ENCODE measurements at places on chromosomes 4 and X. TPM values are rescaled to one million over a fixed set of nuclear protein-coding genes. Genes with fewer than 3 reads are reported as not detected.

The GRIA2 gene
- not detected for total RNA-seq

The CDKL5 gene
- total RNA-seq: 2.9 TPM

GRCh38 chrX:132165651-132166050, 37.8 kb upstream of the FRMD7 start:
- no peaks in the 10 kb centered on the region for H3K36me3 ChIP-seq
- H3K27ac ChIP-seq: no peak overlapping the region
- no peaks in the 10 kb centered on the region for H3K4me1 ChIP-seq
- no peak overlapping the region for H3K4me3 ChIP-seq
- no peaks in the 10 kb centered on the region for H3K27me3 ChIP-seq
- DNase-seq: no peak

GRCh38 chr4:87144356-87144755, 76.1 kb downstream of the KLHL8 start:
- no peaks in the 10 kb centered on the region for H3K27me3 ChIP-seq
- no peaks in the 10 kb centered on the region for H3K4me1 ChIP-seq
- H3K4me3 ChIP-seq: no peak overlapping the region
- DNase-seq: no peak
- H3K36me3 ChIP-seq: peaks cover 8% of the 10 kb centered on the region

The GJB1 gene
- total RNA-seq: not detected

The TRIM61 gene
- 0.25 TPM for total RNA-seq

The SGMS2 gene
- not detected for total RNA-seq

- H3K4me3 ChIP-seq: no peak overlapping the region
- H3K27me3 ChIP-seq: no peaks in the 10 kb centered on the region
- no peak for DNase-seq
- H3K27ac ChIP-seq: no peak overlapping the region
These were observed 71.0 kb downstream of the FAM53A start for GRCh38 chr4:1613099-1613495.

GRCh38 chrX:105765691-105766090, 56.6 kb upstream of the NRK start:
- no peaks in the 10 kb centered on the region for H3K27me3 ChIP-seq
- no peak overlapping the region for H3K27ac ChIP-seq
- H3K4me3 ChIP-seq: no peak overlapping the region
- H3K4me1 ChIP-seq: no peaks in the 10 kb centered on the region
- no peak for DNase-seq

DNA sequence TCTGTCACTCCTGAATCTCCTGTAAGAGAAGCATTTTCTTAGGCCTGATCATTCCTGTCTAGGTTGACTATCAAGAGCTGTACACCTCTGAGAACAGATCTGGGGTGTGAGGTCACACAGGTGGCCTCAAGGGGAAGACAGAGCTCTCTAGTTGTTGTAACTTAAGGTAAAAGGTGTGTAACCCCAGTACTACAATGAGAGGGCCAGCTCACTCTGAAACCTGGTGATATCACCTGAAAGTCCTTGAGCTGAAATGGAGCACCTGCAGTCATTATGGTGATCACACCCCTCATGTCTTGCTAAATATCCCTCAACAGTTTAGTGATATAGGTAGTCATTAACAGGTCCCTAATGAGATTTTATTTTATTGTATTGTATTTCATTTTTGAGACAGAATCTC, 8.8 kb upstream of the FAM9C start:
- peaks cover 48% of the 10 kb centered on the region for H3K4me1 ChIP-seq
- H3K27ac ChIP-seq: no peak overlapping the region
- H3K36me3 ChIP-seq: no peaks in the 10 kb centered on the region
- no peak for DNase-seq

- H3K36me3 ChIP-seq: no peaks in the 10 kb centered on the region
- H3K4me1 ChIP-seq: no peaks in the 10 kb centered on the region
- no peak overlapping the region for H3K27ac ChIP-seq
- no peaks in the 10 kb centered on the region for H3K27me3 ChIP-seq
These were observed 81.6 kb upstream of the FAT1 start for GRCh38 chr4:186805020-186805820.

DNA sequence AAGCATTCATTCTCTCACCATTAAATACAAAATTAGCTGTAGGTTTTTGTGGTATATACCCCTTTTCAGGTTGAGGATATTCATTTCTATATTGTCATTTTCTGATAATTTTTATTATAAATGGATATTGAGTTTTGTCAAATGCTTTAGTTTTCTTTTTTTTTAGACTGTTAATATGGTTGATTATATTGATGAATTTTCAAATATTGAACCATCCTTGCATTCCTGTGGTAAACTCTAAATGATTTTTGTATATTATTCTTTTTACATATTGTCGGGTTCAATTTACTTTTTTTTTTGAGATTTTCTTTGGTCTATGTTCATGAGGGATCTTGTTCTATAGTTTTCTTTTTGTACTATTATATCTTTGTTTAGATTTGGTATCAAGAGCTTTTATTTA, 165.1 kb downstream of the GPAT3 start:
- no peak for DNase-seq
- no peaks in the 10 kb centered on the region for H3K27me3 ChIP-seq
- H3K4me1 ChIP-seq: no peaks in the 10 kb centered on the region
- H3K36me3 ChIP-seq: no peaks in the 10 kb centered on the region
- no peak overlapping the region for H3K27ac ChIP-seq

DNA sequence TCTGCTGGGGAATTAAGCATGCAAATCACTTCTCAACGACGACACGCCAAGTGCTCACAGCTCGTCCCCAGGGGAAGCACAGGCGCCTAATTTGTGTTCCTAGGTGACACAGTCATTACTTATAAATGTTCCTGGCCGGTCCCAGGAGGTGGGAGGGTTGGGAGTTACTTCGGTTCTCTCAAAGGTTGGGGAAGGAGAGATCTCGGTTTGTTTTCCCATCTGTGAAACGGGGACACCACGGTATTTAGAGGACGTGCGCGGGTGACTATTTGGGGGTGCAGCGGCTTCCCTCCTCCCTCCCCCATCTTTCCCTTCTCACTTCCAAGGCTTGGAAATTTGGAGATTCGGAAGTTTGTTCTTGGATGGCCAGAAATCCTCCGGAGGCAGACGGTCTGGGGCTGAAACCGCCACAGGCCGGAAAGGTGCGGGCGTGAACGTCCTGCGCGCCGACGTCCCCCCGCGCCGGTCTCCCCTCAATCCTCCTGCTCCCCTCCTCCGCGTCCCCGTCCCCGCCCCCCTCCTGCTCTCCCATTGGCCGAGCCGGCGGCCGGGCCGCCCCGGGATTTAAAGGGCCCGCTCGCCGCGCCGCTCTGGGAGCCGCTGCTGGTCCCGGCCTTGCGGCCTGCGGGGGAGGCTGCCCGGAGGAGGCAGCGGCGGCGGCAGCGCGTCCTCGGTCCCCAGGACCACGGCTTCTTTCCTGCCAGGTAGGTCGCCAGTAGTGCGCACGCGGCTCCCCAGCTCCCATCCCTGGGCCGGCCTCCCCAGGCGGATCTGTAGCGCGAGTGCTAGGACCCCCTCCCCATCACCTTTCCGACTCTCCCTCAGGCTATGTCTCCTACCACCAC, at the start of gene PORCN:
PORCN (plus strand) TSS at position 593 of the 845 bp plus-strand sequence. CDS start 829 bp downstream, outside the sequence.
- no peaks in the 10 kb centered on the region for H3K27me3 ChIP-seq
- DNase-seq: peak; percentile 73
- peak within 1 kb of the TSS; percentile 68 for H3K27ac ChIP-seq
- peak within 1 kb of the TSS; percentile 75 for H3K4me3 ChIP-seq

DNA sequence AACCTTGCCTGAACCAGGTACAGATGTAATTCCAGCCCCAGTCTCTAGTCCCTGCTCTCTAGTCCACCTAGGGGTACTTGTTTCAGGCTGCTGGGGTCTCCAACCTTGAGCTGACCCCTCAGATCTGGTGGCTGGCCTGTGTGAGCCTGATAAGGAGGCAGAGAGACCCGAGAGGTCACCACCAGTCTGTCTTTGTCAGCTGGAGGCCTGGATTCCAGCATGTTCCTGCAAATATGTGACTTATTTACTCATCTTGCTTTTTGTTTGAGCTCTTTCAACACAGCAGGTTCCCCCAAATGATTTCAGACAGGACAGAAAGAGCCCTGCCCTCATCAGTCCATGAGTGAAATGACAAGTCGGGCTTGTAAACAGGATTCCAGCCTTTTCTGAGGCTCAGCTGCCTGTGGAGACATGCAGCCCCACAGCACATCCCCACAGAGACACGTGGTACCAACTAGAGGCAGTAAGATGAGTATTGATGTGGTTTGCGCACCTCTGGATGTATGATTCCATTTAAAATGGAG, 37.5 kb upstream of the STK26 start:
- H3K27ac ChIP-seq: no peak overlapping the region
- no peaks in the 10 kb centered on the region for H3K36me3 ChIP-seq
- DNase-seq: no peak

GRCh38 chrX:37542791-37543190, 28.7 kb upstream of the LANCL3 start:
- H3K4me1 ChIP-seq: no peaks in the 10 kb centered on the region
- no peaks in the 10 kb centered on the region for H3K36me3 ChIP-seq
- H3K4me3 ChIP-seq: no peak overlapping the region
- H3K27ac ChIP-seq: no peak overlapping the region
- no peaks in the 10 kb centered on the region for H3K27me3 ChIP-seq

GRCh38 chr4:118338981-118339765, 13.6 kb downstream of the PRSS12 start:
- no peak overlapping the region for H3K4me3 ChIP-seq
- H3K4me1 ChIP-seq: no peaks in the 10 kb centered on the region
- DNase-seq: no peak
- H3K36me3 ChIP-seq: no peaks in the 10 kb centered on the region

GRCh38 chr4:21001490-21001889, 301.2 kb downstream of the PACRGL start:
- H3K4me1 ChIP-seq: no peaks in the 10 kb centered on the region
- no peak overlapping the region for H3K4me3 ChIP-seq
- H3K27ac ChIP-seq: no peak overlapping the region
- DNase-seq: no peak

DNA sequence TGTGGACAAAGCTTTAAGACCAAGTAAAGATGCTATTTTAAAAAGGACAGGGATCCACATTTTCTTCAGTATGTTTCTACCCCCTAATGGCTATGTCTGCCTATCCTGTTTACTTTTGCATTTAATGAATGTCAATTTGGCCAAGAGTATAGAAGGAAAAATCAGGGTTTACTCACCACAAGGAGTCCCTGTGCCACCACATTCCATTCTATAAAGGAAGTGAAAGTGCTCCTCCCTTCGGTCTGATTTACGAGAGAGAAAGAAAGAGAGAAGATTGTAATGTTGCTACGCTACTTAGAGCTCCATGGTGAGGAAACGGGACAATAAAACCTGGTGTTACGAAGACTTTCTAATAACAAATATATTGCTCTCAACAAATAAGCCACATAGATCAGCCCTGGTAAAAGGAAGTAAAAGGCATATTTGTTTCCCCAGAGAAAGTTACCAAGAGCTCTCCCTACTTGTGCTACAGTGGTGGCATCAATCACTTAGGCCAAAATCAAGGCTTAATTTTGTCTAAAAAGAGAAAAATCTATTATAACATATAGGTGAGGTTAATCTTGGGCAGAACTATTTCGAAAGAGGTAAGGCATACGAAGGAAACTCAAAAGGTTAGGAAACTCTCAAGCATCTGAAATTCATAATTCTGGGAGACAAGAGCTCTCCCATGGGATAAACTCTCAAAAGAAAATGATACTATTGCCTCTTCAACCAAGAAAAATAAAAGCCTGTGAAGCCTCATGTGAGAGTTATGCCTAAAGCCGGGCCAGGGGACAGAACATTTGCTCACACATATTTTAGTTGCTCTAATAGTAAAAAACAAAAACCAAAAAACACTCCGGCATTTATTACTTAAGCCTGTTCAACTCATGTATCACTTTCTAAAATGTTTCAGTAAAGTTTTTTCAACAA, 29.5 kb downstream of the TAPT1 start:
- no peak overlapping the region for H3K27ac ChIP-seq
- DNase-seq: no peak
- H3K36me3 ChIP-seq: peaks cover 33% of the 10 kb centered on the region
- H3K4me1 ChIP-seq: no peaks in the 10 kb centered on the region
- H3K4me3 ChIP-seq: no peak overlapping the region

The SORBS2 gene
- 0.07 TPM for total RNA-seq

GRCh38 chr4:31374256-31374960, 654.2 kb downstream of the PCDH7 start:
- H3K4me1 ChIP-seq: no peaks in the 10 kb centered on the region
- H3K36me3 ChIP-seq: no peaks in the 10 kb centered on the region
- no peak overlapping the region for H3K4me3 ChIP-seq
- DNase-seq: no peak
- H3K27me3 ChIP-seq: no peaks in the 10 kb centered on the region

The ENPEP gene
- 0.25 TPM for total RNA-seq

DNA sequence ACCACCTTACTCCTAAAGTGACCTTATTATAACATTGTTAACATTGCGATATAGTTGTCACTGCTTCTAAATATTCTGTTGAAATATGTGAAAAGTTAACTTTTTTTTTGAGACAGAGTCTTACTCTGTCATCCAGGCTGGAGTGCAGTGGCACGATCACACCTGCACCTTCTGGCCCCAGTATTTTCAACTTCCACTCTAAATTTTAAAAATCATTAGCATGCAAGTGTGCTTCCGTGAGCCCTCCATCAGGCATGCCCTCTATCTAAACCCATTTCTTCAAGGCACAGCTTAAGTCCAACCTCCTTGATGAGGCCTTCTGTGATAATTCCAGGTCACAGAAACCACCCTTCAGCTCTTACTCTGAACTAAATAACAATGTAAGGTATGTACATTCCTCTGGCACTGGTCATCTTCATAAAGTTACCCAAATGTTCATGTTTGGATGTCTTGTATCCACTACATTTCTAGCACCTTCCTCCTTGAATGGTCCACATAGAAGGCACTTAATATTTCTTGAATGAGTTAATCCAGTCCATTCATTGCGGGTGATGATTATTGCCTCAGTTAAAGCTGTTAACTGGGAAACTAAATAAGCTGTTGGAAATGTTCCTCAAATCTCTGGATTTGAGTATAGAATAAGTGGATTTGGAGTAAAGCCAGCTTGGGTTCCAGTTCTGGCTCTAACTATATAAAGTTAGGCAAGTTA, 38.6 kb upstream of the TMEM131L start:
- H3K27ac ChIP-seq: no peak overlapping the region
- DNase-seq: no peak
- H3K27me3 ChIP-seq: no peaks in the 10 kb centered on the region
- no peaks in the 10 kb centered on the region for H3K36me3 ChIP-seq
- peaks cover 18% of the 10 kb centered on the region for H3K4me1 ChIP-seq

DNA sequence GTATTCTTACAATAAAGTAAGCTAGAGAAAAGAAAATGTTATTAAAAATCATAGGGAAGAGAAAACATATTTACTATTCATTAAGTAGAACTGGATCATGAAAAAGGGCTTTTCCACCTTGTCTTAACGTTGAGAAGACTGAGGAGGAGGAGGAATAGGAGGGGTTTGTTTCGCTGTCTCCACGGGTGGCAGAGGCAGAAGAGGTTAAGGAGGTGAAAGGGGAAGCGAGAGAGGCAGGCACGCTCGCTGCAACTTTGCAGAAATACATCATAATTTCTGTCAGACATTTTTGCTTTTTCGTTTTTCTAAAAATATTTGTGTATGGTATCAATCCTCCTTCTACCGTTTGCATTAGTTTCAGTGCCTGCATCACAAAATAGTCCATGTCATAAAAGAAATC, 2375.1 kb upstream of the AGA start:
- H3K27ac ChIP-seq: no peak overlapping the region
- no peaks in the 10 kb centered on the region for H3K27me3 ChIP-seq

Measured in CD4-positive, CD25-positive, alpha-beta regulatory T cell (primary cell).